Type B pancreatic cell (in vitro differentiated cells): ENCODE measurements at places on chromosomes 1 and 21. TPM values are rescaled to one million over a fixed set of nuclear protein-coding genes. Genes with fewer than 3 reads are reported as not detected.

The KLHDC7A gene
- total RNA-seq = 0.38 and 0.94 TPM in 2 replicates

The PLA2G2F gene
- total RNA-seq = not detected in 2 replicates

The PLXNA2 gene
- 80.1 and 120 TPM in 2 replicates for total RNA-seq

The OVAAL gene
- not detected in 2 replicates for total RNA-seq

The FMO1 gene
- total RNA-seq = 0.74 and 1.8 TPM in 2 replicates

The RXFP4 gene
- total RNA-seq = not detected in 2 replicates

The HMGCL gene
- total RNA-seq = 33.7 and 35.8 TPM in 2 replicates

The ATP6V1G3 gene
- 0.69 and 0.89 TPM in 2 replicates for total RNA-seq

The CLCA4 gene
- 0.10 TPM in 1 of 2 replicates, not detected in the other for total RNA-seq

DNA sequence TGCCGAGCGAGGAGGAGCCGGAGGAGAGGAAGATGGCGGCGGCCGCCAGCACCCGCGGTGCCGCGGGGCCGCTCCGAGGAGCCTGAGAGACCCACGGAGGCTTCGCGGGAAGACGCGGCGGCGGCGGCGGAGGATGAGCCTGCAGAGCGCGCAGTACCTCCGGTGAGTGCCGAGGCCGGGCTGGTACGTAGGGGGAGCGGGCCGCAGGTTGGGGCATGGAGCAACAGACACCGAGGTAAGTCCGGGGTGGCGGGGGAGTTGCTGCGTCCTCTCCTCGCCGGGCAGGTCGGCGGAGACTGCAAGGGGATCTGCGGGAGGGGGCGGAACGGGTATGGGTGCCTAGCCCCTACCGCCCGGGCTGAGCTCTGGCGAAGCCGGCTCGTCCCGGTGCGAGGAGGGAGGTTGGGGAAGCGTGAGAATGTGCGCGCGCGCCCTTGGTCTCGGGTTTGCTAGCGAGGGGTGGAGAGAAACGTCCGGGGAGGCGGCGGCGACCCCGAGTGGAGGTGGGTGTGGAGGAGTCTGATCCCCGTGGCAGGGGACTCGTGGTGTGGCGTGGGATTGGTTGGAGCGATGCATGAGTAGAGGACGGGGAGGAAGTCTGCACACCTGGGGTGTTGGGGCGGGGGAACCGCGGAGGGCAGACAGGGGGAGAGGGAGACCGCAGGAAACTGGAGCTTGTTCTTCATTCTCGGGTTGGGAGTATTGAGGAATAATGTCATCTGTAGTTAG, at the start of gene SMG7:
TSS of gene SMG7 (plus strand) at position 12 of the 729 bp plus-strand sequence. CDS start at position 134, 122 bp downstream.
- DNase-seq = no peak

- no peak for DNase-seq
Measured at GRCh38 chr1:37240897-37241296, 206.6 kb upstream of the GRIK3 start.

DNA sequence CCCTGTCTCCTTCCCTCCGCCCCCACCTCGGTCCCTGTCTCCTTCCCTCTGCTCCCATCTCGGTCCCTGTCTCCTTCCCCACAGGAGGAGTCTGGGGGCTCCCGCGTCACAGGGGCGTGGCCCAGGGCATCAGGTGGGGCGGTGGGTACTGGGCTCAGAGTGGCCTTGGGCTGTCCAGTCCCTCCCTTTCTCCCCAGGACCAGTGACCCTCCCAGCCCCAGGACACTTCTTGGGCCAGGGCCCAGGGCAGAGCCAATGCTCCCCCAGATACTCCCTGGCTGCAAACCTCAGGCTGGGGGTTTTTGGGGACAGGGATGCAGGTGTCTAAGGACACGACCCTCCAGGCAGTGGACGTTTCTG, 6.8 kb upstream of the RNF223 start:
- peak; percentile 67 for DNase-seq

GRCh38 chr1:119838236-119838635, 27.0 kb upstream of the REG4 start:
- no peak for DNase-seq

GRCh38 chr1:232923739-232924386, 26.5 kb upstream of the NTPCR start:
- no peak for DNase-seq

GRCh38 chr1:7541629-7542028, 229.5 kb upstream of the VAMP3 start:
- no peak for DNase-seq

DNA sequence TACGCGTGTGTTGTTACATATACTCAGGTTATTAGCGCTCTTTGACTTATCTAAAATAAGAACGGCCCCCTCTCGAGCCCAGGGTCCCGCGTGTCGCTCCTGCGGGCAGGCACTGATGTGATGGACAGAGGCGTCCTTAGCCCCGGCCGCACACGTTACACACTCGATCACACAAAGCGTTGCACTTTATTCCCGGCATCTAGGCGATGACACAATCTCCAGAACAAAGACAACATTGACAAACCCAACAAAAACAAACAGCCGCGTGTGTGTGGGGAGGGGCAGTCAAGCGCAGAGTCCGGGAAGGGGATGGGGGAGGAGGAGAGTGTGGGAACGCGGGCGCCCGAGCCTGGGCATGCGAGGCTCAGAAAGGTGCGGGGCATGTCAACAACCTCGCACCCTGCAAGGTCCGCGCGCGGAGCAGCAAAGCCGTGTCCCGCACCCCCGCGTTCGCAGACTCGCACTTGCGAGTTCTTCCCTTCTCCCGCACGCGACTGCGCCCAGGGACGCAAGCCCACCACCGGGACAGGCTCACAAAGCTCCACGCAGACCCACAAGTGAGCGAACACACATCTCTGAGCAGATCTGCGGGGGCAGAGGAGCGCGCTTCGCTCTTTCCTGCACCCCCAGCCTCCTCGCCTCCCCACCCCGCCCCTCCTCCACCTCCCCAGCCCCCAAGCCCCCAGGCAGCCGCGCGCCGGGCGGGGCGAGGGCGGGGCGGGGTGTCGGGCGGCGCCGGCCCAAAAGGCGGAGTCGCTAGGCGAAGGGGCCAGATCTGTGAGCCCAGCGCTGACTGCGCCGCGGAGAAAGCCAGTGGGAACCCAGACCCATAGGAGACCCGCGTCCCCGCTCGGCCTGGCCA, at the start of gene EFNA1:
TSS of gene EFNA1 (plus strand) at position 772 of the 862 bp plus-strand sequence. CDS start 102 bp downstream, outside the sequence.
- no peak for DNase-seq

GRCh38 chr1:85397490-85398032, 67.4 kb downstream of the DDAH1 start:
- no peak for DNase-seq

DNA sequence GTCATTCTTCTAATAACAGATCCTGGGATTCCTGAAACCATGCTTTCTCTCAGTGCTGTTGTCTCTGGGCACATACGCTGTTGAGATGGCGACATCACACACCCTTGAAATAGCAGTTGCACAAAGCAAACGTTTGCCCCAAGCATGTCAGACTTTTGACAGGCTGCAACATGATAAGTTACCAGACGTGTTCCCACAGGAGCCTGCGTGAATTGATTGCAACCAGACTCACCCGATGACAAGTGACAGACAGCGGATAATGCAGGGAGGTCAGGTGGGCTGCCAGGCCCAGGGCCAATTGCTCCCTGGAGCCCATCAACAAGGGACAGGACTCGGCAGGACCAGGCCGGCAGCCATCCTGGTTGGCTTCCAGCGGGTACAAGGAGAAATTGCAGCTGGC, 310.9 kb downstream of the SIPA1L2 start:
- DNase-seq = no peak

DNA sequence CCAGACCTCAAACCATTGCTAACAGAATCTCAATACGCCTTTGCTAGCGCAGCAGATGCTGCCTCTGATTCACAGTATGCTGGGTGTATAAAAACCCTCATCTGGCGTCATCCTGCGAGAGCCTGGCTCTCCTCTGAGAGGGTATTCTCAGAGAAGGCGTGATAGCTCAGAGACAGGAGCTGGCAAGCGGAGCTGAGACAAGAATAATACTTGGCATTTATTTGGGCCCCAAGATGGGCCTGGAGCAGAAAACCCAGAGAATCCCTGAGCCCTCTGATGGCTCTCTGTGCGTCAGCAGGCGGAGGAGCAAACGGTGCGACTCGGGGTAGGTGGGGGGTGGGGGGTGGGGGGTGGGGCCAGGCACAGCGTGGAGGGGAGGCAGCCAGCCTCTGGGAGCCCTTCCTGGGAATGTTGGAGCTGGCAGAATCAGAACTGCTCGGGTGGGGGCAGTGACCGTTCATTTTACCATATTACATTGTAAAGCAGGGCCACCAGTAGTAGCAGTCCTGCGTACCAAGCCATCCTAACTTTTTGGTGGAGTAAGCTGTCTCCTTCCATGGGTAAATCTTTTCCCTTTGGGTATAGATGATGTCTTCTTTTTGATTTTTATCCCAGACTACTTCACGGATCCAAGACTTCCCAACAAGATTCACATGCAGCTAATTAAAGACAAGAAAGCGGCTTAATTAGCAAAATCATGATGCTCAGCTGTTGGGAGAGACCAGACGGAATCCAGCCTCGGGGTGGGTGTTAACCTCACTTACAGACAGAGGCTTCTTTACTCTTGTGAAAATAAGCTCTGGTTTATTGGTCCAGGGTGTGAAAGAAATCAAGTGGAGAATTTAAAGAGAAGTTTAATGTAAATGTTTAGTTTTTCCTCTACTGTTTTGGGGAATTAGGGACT, 7.1 kb downstream of the RIIAD1 start:
- no peak for DNase-seq

- peak; percentile 86 for DNase-seq
Measured at GRCh38 chr1:36400825-36401601, 3.3 kb upstream of the LSM10 start.

DNA sequence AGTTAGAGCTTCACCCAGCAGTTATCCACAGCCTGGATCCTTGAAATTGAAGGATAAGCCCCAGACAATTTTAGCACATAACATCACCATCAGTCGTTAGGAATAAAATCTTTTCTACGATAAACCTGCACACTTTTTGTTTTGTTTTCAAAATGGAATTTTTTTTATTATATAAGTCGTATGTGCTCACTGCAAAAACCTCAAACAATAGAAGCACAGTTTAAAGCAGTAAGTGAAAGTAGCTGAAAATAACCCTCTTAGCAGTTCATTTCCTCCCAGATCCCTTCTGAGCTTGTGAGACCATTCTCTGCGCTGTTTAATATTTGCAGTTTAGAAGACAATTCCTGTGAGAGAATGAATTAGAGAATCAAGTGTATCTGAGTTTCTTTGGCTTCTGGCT, 38.3 kb downstream of the ELK4 start:
- DNase-seq = no peak

- no peak for DNase-seq
Measured at GRCh38 chr21:36628106-36628505, 70.8 kb upstream of the SIM2 start.

- no peak for DNase-seq
Measured at GRCh38 chr1:75472089-75472970, 138.6 kb downstream of the SLC44A5 start.

GRCh38 chr1:74822851-74823401, 90.0 kb downstream of the TYW3 start:
- DNase-seq = no peak

DNA sequence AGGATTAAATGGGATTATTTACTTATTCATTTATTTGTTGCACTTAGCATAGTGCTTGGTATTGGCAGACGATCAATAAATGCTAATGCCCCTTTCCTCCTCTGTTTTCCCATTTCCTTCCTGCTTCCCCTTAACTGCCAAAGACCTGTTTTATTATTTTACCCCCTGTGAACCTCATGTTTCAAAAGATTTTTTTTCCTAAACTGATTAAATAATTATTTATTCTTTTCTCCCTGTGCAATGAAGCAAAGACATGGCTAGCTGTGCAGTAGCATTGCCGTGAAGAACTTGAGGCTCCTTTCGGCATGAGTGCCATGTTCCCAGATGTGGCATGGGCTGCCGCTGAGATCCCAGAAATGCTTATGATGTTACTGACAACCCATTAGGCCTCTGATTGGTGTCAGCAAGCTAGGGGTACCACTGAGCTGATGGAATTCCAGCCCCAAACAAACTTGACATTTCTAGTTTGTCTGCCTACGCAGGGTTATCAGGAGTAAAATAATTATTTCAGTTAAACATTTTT, 266.4 kb upstream of the TMEM51 start:
- no peak for DNase-seq

- DNase-seq = no peak
Measured at GRCh38 chr1:69433073-69433472, 134.6 kb upstream of the LRRC7 start.

- no peak for DNase-seq
Measured at GRCh38 chr1:242634732-242635131, 110.2 kb upstream of the PLD5 start.

GRCh38 chr1:184800876-184801275, 46.2 kb upstream of the EDEM3 start:
- no peak for DNase-seq

- no peak for DNase-seq
Measured at GRCh38 chr1:74811436-74812179, 78.7 kb downstream of the TYW3 start.

DNA sequence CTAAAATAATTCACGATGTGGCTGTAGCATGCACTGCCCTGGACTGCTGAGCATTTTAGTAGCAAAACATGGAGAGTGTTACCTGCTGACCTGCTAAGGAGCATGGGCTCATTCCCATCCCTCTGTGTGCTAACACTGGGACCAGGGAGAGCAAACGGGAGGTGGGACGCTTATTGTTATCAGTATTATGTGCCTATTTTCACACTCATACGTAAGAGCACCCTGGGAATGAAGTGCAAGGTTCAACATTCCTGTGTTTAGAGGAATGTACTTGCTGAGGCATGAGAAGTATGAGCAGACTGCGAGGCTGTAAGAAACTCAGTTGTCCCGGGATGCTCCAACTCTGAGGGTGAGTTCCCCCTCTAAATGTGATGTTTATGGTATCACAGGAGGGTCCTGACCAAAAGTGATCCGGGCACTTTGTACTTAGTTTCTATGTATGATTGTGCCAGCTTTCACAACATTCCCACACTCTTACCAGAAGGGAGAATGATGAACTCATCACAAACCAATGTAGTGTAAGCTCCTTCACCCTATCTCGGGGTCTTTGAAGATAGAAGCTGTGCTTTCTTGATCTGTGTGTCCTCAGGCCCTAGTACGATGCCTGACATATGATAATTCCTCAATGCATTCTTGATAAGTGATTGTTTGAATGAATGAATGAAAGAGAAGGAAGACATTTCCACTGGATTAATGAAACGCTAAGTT, 164.8 kb downstream of the KCNJ6 start:
- no peak for DNase-seq

DNA sequence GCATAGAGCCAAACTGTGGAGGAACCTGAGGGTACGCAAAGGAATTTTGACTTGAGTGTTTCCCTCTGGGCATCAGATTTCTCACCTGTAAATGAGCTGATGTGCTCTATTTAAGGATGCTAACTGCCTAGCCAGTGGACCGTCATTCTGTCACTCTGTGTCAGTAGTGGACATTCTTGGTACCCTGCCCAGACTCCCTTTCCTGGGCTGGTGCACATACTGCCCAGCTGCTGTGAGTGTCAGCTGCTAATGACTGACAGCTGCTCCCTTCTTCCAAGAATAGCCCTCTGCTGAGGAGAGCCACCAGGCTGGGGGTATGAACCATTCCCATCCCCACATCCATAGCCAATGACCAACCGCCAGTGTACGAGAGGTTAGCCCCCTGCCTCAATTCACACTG, 193.1 kb upstream of the DAB1 start:
- no peak for DNase-seq
